ENCODE measurements at places on chromosomes 4 and X. TPM values are rescaled to one million over a fixed set of nuclear protein-coding genes. Genes with fewer than 3 reads are reported as not detected.

DNA sequence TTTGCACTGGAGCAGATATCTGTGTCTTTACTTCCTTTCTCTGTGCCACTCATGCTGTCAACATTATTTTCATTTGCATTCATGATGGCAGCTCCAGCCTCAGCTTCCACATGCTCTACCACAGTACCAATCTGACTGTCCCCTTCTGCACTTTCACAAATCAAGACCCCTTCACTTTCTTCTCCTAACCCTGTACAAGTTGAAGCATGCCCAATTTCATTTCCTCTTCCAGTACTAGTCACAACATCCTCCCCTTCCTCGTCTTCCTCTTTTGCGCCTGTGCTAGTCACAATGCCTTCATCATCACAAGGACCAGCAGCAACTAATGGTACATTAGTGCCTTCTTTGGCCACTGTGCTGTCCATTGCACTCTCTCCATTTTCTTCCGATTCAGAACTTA lies 26.5 kb downstream of the BOD1L1 start:
- no peak for DNase-seq

The BANK1 gene
- 0.25 TPM for total RNA-seq

The HPSE gene
- total RNA-seq = 13.0 TPM

The TMEM144 gene
- 2.6 TPM for total RNA-seq

The LONRF3 gene
- total RNA-seq = not detected

The MGAT4D gene
- not detected for total RNA-seq

GRCh38 chr4:7539186-7539585 lies 104.5 kb upstream of the PSAPL1 start:
- DNase-seq = no peak

DNA sequence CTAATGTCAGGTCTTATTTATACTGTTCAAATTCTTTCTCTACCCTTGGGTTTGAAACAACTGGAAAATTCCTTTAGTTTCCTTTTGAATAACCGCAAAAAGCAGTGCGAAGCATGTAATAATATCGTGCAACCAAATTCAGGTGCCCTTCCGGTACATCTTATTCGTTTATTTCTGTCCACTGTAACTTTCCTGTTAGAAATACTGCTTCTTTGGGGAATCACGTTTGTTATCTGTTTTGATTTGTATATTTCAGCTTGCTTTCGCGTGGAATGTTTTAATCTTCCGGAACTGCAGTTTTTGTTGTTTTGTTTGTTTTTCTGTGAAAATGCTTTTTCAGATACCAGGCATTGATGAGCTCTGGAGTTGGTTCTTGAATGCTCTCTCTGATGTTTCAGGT lies 85.7 kb upstream of the HPRT1 start:
- DNase-seq = no peak

DNA sequence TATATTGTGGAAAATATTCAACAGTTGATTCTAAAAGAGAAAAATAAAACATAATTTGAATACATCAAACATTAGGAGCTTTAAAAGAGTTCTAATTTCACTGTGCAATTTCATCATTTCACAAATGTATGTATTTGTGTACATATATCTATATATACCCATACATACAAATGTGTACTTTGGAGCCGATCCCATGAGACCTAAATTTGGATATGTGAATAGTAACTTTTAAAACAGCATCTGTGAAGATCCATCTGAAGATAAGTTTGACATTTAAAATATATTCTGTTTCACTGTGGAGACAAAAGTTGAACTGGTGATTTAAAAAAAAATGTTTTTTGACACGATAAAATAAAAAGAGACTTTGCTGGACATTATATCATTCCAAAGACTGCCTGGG lies 374.0 kb downstream of the TMA16 start:
- DNase-seq = no peak

DNA sequence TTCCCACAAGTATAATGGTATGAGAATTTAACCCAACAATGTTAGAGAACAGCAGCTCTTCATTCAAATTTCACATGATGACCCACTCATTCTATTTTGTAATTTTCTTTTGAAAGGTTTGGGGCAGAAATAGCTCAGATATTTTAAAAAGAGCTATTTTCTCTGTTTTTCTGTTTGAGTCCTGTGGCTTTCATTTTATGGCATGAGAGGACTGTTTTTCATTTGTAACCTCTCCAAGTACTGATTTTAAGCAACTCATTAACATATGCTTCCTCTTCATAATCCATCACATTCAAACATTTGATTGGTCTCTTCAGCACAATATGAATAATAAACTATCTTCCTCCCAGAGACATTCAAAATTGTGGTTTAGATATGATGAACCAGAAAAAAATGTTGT lies 129.0 kb upstream of the TEX13A start:
- no peak for DNase-seq

The C4orf50 gene
- not detected for total RNA-seq

DNA sequence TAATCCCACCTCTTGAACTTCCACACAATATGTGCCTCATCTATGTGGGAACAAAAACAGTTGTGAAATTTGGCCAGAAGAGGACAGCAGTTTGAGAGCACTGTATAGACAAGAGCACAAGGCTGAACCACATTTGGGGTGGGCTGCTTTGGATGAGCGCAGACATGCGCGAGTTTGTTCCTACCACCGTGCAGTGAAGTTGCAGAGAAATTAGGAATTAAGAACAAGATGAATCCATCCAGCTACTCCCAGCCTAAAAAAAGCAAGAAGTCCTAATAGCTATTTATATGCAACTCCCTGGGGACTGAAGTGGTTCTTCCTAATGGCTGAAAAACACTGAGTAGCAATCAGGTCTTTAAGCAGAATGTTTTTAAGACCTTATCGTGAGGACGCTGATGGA lies 1.0 kb downstream of the GAB3 start:
- no peak for DNase-seq

The IL2 gene
- total RNA-seq = not detected

DNA sequence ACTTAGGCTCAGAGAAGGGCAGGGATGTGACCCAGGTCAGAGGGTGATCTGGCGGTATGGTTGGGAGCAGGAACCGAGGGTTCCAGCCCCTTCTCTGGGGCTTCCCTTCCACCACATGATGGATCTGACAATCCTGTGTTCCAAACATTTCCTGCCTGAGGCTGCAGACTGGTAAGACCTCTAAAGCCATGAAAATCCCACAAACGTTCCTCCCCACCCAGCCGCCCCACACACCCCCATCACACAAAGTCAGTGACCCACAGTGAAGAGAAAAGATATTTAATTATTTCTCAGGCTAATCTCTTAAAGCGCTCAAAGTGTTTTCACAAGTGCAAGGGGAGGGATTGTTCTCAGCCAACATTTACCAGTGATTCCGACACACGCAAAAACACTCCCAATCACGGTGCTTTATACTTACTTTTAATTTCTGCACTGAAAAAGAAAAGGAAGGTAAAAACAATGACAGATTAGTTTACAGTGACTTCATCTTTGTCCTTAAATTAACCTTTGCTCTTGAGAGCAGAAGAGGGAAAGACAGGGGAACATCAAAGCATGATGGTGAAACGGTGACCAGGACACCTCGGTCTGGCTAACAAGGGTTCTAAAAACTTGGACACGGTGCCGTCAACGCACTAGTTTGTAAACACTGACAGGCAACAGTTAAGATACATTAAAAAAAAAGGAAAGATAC lies 42.4 kb downstream of the WDR1 start:
- DNase-seq = no peak
